Left ventricle myocardium inferior (tissue), 1 donor: ENCODE measurements at places on chromosomes 4 and X.

DNA sequence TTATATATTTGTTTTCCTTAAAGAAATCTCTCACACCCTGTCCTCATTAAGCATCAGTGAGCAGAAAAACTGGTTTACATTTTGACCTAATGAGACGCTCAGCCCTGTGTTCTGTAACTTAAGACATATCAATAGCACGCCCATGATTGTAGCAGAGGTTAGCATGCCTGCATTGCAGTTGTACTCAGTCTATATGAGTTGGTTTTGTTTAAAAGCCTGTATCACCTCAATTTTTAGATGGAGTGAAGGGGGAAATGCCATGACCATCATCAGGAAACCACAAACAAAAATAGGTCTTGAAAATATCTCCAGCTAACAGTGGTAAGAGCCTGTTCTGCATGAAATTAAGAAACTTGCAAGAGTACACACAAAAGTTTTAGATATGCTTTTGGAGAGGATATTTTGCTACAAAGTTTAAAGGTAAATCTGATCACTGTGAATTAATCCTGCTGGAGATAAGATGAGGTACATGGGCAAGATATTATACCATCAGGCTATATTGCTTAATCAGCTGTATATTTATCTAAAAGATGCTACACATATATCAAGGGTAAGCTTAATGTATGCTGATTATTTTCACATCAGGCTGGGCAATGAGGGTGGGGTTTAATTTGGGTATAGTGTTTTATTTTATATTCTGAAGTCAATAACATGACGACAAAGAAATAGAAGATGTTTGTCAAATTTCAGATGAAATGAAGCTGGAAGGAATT is 13.1 kb upstream of the COQ2 start:
- DNase-seq = no peak

DNA sequence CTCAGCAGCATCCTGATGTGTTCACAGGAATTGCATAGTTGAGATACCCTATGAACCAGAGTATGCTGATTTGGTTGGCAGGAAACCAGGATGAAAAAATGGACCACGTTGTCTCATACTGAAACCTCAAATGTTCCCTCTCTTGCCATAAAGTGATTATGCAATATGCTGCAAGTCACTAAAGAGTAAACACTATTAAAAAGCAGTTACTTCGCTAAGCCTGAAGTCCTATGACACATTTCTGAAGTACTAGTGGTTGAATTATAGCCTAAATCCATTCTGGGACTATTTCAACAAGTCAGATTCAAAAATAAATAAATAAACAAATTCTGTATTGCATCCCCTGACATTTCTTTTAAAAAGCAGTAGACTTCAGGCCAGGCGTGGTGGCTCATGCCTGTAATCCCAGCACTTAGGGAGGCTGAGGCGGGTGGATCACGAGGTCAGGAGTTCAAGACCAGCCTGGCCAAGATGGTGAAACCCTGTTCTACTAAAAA is 106.0 kb upstream of the NAP1L5 start:
- no peak for DNase-seq

GRCh38 chr4:167129146-167129545 is 105.1 kb downstream of the SPOCK3 start:
- DNase-seq = no peak

GRCh38 chrX:40784516-40785151 is 49.3 kb upstream of the MED14 start:
- DNase-seq = no peak

GRCh38 chr4:74006009-74006476 is 7.6 kb upstream of the CXCL5 start:
- no peak for DNase-seq

- no peak for DNase-seq
Observed at GRCh38 chr4:113572620-113573019, 188.9 kb downstream of the CAMK2D start.

DNA sequence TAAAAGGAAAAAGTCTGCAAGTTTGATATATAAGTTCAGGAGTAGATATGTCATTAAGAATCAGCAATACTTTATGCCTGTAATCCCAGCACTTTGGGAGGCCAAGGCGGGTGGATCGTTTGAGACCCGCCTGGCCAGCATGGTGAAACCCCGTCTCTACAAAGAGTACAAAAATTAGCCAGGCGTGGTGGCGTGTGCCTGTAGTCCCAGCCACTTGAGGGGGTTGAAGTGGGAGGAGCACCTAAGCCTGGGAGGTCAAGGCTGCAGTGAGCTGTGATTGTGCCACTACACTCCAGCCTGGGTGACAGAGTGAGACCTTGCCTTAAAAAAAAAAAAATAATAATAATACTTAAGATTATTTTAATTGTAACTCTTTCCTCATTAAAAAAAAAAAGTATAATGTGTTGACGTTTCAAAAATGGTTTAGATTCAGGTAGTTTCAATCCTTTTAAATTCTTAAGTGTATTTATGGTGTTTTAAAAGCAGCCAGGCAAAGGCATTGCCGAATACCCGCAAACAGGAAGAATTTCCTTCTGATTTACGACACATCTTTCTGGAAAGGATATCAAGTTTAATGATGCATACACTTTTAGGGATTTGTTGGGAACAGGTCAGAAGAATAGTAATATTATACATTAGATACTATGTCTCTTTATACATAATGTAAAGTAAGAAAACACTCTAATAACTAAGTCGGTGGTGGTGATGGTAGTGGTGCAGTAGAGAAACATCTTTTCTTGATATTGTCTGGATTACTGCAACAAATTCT is 80.9 kb downstream of the KDM6A start:
- DNase-seq = no peak
